ENCODE measurements at places on chromosomes 4 and X.

- DNase-seq = no peak
These were observed 26.4 kb upstream of the PNMA3 start for GRCh38 chrX:153029875-153030274.

DNA sequence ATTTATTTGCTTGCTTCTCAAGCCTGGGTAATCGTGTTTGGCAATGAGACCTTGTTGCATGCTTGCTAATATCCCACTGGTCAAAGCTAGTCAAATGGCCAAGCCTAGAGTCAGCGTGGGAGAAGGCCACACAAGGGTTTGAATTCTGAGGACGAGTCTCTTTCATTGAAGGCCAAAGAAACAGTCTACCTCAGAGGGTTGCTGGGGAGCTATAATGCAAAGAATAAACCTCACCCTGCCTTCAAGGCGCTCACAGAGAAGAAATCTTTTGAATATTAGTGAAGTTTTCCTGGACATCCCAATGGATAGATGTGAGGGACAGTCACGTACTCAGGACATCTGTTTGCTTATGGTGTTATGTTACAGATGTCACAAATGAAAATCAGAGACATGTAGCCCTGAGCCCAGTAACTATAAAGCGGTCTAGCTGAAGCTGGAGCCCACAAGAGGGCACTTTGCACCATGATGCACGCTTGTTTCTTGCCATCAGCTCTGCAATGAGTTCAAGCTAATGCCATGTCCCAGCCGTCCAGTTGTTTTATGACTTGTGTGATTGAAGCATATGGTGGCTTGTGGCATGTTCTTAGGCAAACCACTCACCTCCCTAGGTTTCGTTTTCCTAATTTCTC is 1.1 kb upstream of the TLR3 start:
- peak; percentile 54 for DNase-seq

DNA sequence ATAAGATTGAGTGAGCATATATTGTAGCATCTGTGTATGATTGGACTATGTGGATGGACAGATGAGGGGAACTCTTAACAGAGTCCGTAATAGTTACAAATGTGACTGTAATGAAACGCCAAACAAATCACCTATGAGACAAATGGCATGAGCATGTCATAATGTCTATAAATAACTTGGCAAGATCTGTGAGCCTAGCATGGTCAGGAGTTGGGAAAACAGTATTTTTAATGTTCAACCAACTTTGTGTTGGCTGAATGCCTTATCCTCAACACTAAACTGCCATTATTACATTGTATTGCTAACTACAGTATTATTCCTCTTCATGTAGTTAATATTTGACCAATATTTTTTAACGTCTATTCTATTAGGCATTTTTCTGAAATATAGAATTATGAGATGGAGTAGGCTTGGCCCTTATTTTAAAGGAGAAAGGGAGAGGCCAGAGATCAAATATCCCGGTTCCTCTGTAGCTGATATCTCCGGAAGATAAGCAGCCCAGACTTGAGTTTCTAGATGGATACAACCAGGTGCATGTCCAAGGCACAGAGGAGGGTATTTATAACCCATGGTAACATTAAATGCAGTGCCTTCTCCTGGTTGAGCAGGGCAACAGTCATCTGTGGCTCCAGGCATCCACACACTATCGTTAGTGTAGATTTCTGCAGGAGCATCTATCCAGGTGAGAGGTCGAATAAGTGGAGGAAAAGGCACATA is 32.7 kb downstream of the PF4 start:
- peak; percentile 50 for DNase-seq

DNA sequence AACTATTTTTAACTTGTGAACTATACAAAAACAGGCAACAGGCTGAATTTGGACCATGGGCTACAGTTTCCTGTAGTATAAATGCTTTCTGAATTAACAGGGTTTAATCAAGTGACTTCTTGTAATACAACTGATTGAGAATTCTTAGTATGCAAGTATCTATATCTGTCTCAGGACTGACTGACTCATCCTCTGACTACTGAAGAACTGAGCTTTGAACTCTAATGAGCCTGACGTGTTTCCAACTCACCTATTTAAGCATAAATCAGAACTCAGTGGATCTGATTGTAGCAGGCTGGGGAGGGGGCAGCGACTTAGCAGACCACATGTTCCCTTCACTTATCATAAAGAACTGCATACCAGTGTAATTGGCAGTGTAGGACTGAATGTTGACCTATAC is 7.8 kb downstream of the SPATA4 start:
- peak; percentile 27 for DNase-seq

GRCh38 chrX:109964390-109964789 is 38.5 kb upstream of the TMEM164 start:
- DNase-seq = no peak

GRCh38 chrX:27519226-27519625 is 56.1 kb upstream of the PPP4R3C start:
- DNase-seq = no peak

GRCh38 chr4:21893136-21893535 is 55.4 kb downstream of the KCNIP4 start:
- no peak for DNase-seq

GRCh38 chr4:123682931-123683330 is 286.3 kb downstream of the SPRY1 start:
- no peak for DNase-seq

- DNase-seq = no peak
These were observed 111.3 kb downstream of the TSPAN7 start for GRCh38 chrX:38672646-38673045.

GRCh38 chrX:123854329-123854728 is 5.5 kb upstream of the XIAP start:
- no peak for DNase-seq

DNA sequence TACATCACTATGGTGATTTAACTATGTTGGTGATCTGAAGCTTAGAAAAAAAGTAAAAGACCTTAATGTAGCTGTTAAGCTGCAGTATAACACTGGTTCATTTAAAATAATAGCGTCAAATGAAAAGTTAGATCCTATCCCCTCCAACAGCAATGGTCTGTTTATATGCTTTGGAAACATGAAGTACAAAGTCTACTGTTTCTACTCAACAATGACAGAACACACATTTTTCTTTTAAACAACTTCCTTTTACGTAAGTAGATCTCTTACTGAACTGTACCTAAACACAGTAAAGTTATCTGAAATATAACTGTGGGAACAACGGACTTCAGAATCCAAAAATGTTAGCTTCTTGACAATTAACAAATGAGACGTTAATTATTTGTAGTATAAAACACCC is 35.3 kb downstream of the BOD1L1 start:
- DNase-seq = no peak

DNA sequence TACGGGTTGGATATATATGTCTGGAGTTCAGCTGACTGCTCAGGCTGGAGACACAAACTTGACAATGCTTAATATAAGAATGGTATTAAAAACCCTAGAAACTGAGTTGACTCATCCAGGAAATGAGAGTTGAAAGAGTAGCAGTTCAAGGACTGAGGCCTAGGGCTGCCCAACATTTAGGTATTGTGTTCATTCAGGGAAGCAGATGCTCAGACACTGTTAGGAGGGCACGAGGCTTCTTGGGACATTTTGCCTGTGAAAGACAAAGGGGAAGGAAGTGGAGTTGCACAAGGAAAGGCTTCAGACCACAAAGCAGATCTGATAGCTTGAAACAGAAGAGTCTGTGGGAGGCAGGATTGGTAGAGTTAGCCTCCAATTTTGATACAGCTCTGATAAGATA is 52.0 kb upstream of the HS3ST1 start:
- no peak for DNase-seq

DNA sequence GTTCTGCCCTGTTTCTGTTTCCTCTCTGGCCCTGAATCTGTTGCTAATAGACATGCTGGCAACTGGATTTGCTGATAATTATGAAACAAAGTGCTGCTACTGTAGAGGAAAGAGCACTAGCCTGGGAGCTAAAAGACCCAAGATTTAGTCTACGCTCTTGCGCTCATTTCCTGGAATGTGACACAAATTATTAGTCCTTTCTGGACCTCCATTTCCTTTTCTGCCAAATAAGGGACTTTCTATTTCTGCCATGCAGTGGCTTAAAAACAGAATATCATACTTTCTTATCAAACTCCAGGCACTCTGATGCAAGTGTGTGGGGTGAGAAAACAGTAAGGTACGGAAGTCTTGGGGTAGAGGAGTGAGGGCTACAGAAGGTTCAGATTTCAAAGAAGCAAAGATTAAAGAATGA is 48.3 kb upstream of the GPR174 start:
- DNase-seq = no peak

- DNase-seq = no peak
These were observed 38.2 kb downstream of the NLGN3 start for GRCh38 chrX:71182871-71183270.

GRCh38 chrX:134880866-134881265 is 109.9 kb upstream of the SMIM10 start:
- no peak for DNase-seq

DNA sequence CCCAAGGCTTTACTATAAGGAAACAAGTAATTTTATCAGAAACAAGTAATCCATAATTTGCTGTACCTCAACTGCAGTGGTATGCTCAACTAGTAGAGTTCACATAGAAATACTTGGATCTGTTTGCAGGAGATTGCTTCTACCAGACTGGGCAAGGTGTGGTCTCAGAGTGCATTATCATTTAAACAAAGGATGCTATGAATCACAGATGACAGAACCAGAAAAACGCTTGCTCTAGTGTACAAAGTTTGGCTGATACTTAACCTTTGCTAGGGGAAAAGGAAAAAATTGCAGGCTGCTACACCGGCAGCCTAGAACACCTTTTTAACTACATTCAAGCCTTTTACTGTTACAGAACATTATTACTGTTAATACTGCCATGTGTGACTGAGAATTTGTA is 97.1 kb downstream of the ENOX2 start:
- DNase-seq = no peak

DNA sequence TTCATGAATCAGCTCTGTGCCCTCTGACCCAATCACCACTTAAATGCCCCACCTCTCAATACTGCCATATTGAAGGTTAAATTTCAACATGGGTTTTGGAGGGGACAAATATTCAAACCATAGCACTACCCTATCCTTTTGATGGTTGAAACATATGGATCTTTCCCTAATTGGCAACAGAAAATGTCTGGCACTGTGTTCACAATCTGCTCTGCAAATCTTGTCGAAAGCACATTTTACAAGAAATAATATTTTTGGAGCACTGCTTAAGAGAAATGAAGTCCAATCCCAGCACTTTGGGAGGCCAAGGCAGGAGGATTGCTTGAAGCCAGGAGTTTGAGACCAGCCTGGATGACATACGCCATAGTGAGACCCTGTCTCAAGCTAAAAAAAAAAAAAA is 130.6 kb upstream of the FAM9C start:
- DNase-seq = no peak

DNA sequence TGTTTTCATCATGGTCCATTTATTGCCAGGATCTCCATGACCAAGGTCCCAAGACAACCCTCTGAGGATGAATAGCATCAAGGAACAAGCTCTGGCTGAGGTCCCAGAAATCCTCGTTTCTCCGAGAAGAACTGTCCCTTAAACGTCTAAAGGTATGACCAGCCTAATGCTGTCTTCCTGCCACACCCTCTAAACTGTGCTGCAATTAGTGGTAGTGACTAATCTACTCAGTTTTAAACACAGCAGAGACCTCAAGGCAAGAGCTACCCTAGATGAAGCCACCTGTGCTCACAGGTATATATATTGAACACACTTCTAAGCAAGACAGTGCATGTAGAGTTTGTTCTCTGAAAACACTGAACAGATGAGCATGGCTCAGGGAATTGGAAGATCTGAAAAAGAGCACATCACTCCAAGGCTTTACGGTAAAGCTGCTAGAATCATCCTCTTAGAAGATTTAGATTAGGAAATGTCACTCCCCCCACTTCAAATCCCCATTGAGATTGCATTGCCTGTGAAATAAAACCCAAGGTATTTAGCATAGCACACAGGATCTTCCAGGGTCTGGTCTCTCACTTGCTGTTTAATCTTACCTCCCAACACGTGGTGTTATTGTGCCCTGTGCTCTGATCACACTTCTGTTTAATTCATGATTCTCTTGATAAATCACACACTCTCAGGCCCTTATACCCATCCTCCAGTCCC is 173.9 kb upstream of the VCX3A start:
- DNase-seq = no peak

- DNase-seq = no peak
These were observed 29.6 kb upstream of the ERVMER34-1 start for GRCh38 chr4:52780617-52781354.

DNA sequence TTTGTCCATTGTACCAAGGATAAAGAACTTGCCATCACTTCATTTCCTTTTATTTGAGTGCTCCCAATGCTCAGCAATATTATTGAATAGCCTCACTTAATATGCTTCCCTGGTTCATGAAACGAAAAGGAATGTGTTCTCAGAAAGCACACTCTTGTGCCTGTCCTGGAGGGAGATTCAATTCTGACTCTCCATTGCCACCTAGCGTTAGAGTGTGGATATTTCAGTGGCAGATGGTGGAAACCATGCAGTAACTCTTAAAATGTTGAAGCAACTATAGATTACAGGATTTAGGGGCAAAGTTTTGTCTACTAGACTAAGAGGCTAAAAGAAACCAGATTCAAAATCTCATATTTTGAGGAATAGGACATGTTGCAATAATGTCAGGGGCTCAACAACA is 36.0 kb downstream of the GAB3 start:
- peak; percentile 10 for DNase-seq

GRCh38 chrX:46820391-46821100 is 16.3 kb upstream of the RP2 start:
- DNase-seq = no peak

DNA sequence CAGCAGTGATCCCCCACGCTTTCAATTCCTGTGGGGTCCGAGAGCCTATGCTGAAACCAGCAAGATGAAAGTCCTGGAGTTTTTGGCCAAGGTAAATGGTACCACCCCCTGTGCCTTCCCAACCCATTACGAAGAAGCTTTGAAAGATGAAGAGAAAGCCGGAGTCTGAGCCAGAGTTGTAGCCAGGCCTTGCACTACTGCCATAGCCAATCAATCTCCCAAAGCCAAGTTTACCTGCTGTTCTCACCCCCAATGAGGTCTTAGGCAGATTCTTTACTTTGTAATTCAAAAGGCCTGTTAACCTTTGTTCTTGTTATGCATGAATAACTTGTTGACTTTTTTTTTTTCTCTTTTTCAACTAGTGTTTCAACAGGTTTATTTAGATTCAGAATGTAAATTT is 4.0 kb downstream of the MAGEB2 start:
- DNase-seq = no peak

DNA sequence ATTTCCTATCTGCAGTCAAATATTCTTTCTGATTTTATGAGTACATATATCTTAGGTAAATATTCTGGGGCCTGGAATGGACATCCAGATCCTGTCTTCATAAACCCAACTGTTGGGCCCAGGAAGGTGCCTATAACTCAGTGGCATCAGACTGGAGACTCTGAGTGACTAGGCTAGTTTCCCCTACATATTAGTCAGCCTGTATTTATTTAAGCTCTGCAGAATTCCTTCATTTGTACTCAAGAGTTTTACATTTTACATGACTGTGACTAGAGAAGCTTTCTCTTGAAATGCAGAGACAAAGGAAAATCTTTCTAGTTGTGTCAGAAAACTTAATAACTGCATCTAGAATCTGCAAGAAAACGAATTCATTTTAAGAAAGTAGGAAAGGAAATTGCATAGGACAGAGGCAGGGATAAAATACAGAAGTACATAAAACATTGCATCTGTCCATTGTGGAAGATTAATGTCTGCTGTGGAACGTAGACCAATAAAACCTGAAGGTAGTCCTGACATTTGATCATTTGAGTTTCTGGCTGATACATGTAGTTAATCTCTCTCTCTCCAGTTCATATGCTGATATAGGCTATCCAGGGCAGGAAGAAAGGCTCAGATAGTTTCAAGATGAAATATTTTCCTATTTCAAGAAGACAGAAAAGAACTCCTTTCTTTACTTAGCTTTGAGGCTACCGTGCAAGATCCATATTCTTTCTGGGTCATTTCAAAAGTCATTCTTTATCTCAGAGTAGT is 78.2 kb downstream of the OPHN1 start:
- no peak for DNase-seq

All from kidney glomerular epithelial cell (primary cell).